ENCODE measurements at places on chromosomes 4 and X.

DNA sequence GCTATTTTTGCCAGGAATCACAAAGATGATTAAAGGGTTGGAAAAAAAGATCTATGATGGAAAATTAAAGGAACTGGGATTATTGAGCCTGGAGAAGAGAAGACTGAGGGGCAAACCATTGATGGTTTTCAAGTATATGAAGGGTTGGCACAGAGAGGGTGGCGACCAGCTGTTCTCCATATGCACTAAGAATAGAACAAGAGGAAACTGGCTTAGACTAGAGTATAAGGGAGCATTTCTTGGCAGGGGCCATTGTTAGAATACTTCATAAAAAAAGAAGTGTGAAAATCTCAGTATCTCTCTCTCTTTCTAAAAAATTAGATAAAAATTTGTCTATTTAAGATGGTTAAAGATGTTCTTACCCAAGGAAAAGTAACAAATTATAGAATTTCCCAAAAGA, 75.1 kb downstream of the NPNT start:
- DNase-seq = no peak

GRCh38 chr4:144658903-144659302, 12.9 kb downstream of the HHIP start:
- DNase-seq = no peak

DNA sequence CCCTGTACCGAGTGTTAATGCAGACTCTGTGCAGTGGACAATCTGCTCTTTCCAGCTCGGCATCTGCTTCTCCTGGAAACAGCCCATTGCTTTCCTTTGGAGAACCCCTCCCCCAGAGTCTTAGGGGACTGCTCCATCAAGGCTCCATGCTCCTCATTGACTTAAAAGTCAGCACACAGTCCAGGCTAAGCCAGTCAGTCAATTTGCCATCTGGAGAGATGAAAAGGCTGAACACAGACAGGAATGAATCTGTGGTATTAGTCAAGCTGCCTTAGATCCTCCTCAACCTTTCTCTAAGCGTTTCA, 20.3 kb downstream of the ATP8A1 start:
- no peak for DNase-seq

- no peak for DNase-seq
These were observed 63.4 kb downstream of the NFKB1 start for GRCh38 chr4:102564399-102565059.

DNA sequence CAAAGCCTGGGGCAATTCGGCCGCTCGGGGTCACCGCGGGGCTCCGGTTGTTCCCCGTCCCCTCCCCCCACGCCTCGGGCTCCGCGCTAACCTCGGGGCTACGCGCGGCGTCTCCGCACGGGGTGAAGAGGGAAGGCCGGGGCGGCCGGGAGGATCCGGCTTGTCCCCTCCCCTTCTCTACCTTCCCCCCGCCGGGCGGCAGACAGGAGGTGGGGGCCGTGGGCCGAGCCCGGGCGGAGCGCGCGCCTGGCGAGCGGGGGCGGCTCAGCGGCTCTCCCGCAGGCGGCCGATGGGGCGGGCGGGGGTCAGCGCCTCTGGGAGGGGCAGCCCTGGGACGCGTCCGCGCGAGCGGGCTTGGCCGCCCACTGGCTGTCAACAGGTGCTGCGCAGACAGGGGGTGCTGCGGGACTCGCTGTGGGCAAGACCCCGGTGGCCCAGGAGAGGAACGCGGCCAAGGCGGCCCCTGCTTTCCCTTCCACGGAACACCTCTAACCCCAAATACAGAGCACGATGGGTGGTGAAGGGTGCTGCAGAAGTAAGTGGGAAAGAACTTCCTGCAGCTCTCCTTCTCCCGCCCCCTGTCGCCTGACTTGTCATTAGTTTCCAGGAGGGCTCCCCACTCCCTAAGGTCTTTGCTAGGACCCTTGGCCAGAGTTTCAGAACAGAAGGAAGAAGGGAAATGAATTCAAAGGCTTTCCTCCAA, at the start of gene PDGFC:
PDGFC (minus strand) TSS at position 124 of the 703 bp plus-strand sequence. CDS start 896 bp downstream, outside the sequence.
- DNase-seq = peak; percentile 17

- DNase-seq = peak; percentile 60
These were observed 449 bp downstream of the FBXL5 start for GRCh38 chr4:15654593-15655222.

- no peak for DNase-seq
These were observed 5.1 kb downstream of the CXCL9 start for GRCh38 chr4:76002176-76002575.

DNA sequence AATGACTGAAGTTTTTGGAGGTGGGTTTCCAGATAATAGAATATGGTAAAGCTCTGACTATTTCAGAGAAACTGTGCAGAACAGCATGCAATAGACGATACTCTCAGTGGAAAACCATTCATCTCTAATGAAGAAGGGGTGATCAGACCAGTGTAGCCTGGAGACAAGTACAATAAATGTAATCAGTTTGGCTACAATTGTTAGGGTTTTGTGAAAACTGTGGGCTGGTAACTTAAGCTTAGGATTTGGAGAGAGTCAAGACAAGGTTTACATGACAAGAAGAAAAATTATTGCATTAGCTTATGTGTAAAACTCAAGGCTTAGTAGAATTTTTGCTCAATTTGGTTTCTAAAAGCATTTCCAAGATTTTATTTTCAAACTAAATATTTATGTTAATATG, 241.5 kb upstream of the ANKRD50 start:
- DNase-seq = no peak

DNA sequence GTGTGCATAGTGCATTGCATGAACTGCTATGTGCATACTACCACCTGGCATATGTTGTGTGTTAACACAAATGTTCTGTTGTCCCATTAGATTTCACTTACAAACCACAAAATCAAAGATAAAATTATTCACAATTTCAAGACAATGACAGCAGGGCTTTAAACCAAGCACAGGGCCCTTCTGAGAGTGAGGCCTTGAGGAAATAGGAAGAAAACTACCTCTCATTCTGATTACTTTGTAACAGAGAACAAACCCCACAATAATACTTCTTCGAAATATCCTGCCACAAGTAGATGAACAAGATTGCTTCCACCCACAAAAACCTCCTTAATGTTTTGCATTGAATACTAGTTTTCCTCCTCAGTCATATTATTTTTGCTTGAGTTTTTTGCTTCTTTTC, 85.5 kb upstream of the SPANXB1 start:
- no peak for DNase-seq

DNA sequence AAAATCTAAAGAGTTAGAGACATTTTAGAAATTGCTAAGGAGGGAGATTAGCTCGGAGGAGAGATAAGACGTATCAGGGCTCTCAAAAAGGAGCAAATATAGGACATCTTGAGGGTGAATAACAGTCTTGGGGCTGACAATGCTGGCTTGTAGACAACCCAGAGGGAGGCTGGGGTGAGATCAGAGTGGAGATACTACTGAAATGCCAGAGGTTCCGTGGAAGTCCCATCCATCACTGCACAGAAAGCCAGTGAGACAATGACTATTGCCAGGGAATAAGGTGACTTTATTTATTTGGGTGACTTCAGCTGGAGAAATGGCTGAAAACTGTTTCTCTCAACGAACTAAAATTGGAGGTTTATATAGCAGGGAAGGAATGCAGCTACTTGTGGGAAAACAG, 838.1 kb upstream of the AGA start:
- DNase-seq = no peak

DNA sequence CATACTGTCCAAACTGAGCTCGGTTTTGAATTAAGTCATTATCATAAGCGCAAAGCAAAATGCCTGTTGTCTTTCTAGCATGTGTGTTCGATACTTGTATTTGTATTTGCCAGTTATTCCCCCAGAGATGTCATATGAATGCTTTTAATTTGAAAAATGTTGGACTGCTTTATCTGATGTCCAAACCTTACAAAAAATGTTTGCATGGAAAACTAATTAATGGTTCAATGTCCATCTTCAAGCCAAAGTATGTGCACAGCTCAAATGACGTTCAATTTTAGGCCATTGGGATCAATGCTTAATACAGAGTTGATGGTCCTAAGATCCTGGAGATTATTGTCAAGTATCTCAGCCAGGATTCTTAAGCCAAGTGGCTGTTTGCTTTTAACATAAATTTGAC, 17.2 kb upstream of the HPGDS start:
- DNase-seq = no peak

- no peak for DNase-seq
These were observed 141.9 kb upstream of the STK26 start for GRCh38 chrX:131881194-131881593.

- DNase-seq = peak; percentile 72
These were observed 104.9 kb upstream of the PSAPL1 start for GRCh38 chr4:7539659-7540058.

DNA sequence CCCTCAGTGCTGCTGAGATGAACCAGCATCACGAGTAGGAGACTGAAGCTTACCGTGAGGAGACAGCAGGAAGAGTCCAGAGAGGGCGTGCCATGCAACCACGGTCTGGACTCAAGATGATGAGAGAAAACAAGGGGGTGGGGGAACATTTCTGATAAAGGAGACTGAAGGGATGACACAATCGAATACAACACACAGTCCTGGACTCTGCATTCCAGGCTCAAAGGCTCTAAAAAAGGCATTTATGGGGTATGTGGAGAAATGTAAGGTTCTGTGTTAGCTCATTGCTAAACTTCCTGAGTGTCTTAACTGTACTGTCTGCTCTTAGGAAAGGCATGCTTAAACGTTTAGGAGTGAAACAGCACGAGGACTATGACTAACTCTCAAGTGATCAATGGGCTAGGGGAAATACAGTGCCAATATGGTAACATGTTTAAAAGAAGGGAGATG, 20.6 kb upstream of the IRAK1 start:
- no peak for DNase-seq

DNA sequence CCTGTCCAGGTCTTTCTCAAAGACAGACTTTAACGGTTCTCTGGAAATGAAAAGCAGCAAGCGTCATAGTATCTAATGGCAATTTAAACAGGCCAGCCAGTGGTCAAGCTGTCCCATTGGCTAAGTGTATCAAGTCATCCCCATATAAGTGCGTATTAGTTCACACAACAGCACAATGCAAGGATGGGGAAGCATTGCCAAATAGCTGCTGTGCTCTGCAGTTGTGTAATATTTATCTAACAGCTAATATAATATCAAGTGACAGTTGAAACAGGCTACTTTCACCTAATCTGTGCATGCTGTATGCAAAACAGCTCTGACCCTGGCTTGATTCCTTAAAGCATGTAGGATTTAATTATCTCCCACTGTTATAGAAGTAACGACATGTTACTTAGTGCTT, 134.8 kb upstream of the PPARGC1A start:
- no peak for DNase-seq

- no peak for DNase-seq
These were observed 67.8 kb downstream of the USP38 start for GRCh38 chr4:143252478-143252877.

- peak; percentile 65 for DNase-seq
These were observed 1.5 kb downstream of the ELF4 start for GRCh38 chrX:130108647-130109428.

GRCh38 chrX:10203617-10204016, 46.8 kb downstream of the CLCN4 start:
- no peak for DNase-seq

DNA sequence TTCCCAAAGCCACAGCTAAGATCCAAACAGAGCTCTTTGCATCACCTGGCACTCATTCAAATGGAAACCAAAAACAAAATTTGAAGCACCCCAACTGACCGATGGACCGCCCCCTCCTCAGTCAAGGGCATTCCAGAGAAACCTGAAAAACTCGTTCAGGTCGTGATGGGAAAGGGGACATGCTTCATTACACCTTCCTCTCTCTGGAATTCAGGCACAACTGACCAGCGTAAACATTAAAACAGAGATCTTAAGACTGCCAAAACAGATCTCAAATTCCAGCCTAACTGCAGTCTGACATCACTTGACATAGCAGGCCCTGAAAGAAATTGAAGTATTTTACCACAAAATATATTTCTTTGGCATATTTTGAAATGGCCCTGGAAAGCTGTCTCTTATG, 28.5 kb downstream of the PTTG2 start:
- no peak for DNase-seq

Measured in natural killer cell (primary cell).